ENCODE measurements at places on chromosomes 16 and 17.

- DNase-seq, result peak; percentile 82
These were observed 68.3 kb upstream of the BCAR1 start for GRCh38 chr16:75319513-75320411.

DNA sequence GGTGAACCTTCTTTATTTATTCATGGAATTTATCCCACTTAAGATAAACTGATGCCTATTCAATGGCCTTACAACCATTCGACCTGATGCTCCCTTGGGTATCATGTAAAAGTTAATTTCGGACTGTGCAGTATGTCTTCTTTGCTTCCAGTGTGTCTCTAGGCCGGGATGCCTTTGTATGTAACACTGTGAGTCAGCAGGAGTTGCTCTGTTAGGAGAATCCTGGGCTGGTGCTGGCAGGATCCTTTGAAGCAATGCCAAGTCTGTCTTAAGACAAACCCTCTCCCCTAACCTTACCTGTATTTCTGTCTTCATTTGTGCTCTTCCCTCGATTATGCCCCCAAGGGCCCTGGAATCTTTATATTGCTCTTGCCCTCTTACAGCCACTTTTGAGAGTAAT, 37.9 kb upstream of the ABCA8 start:
- DNase-seq, result no peak

DNA sequence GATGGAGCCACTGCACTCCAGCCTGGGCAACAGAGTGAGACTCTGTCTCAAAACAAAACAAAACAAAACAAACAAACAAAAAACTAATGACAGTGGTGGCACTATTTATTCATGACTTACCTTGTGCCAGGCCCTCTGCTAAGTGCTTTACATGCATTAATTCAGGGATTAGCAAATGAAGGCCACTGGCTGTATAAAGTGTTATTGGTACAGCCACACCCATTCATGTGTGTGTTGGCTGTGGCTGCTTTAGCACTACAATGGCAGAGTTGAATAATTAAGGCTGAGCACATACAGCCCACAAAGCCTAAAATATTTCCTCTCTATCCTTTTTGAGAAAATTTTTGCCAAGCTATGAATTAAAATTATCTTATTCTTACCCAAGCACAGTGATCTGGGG, 531.8 kb upstream of the CDH5 start:
- DNase-seq, result no peak

GRCh38 chr16:55832425-55832772, 497 bp downstream of the CES1 start:
- no peak for DNase-seq

DNA sequence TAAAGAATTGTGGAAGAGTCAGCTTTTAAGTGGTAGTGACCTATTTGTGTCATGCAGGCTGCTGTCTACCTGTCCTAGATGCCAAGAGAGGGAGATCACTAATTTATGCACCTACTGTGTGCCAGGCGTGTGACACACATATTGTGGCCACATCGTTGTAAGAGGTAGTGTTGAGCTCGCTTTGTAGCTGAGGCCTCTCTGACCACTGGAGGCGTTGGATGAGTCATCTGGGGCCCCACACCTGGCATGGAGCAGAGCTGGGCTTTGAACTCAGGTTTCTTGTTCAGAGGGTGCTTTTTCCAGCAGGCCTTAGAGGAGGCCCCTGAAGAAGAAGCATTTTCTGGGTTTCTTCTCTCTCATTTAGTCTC, 52.3 kb upstream of the LGALS9 start:
- no peak for DNase-seq

DNA sequence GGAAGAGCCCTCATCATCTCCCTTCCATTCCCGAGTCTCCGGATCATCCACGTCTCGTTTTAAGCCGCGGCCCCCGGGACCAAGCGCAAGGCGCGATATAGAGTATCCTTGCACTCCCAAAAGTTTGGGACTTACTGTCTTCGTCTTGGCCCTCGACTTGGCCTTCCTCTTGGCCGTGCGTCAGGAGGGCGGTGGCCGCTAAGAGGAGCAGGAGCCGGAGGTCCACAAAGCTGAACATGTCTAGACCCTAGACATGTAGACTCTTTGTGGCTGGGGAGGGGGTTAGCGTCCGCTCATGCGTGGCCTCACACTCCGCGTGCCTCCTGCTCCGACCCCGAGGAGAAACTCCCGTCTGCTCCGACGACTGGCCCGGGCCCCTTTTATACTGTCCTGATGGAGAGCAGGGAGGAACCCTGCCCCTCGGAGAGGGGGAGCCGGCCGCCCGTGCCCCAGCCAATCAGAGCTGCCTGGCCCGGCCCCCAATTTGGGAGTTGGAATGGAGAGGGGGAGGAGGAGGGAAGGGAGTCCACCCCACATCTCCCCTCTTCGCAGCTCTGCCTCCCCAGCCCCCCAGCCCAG, at the start of gene COL1A1:
Gene COL1A1 (minus strand): TSS at position 356 of the 579 bp plus-strand sequence. CDS start 118 bp downstream, at position 238.
- peak; percentile 85 for DNase-seq

- DNase-seq, result peak; percentile 94
These were observed 42.0 kb upstream of the ETV4 start for GRCh38 chr17:43588121-43588520.

GRCh38 chr17:82241183-82241925, 12.5 kb downstream of the SLC16A3 start:
- DNase-seq, result peak; percentile 83

DNA sequence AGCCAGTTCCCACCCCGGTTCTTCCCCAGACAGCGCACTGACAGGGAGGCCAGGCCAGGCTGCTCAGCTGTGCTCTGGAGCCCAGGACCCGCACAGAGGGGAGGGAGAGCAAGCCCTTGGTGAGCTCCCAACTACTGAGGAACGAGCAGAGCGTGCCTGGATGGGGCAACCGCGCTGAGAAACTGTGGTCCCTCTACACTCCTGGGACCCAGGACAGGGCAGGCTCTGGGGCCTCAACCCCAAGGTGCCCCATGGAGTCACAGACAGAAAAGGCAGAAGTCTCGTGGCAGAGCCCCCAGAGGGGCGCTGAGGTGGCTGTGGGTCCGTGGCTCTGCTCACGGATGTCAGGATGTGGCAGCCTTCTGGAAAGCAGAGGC, 16.3 kb downstream of the SLX4 start:
- no peak for DNase-seq

- DNase-seq, result no peak
These were observed 2.0 kb upstream of the GSE1 start for GRCh38 chr16:85611194-85611443.

- peak; percentile 57 for DNase-seq
These were observed 452 bp downstream of the SLC25A10 start for GRCh38 chr17:81712468-81713003.

- no peak for DNase-seq
These were observed 307.0 kb upstream of the IRX5 start for GRCh38 chr16:54623636-54624035.

GRCh38 chr16:88812513-88813268, 963 bp upstream of the APRT start:
- peak; percentile 41 for DNase-seq

- no peak for DNase-seq
These were observed 12.9 kb downstream of the VASN start for GRCh38 chr16:4384509-4384942.

DNA sequence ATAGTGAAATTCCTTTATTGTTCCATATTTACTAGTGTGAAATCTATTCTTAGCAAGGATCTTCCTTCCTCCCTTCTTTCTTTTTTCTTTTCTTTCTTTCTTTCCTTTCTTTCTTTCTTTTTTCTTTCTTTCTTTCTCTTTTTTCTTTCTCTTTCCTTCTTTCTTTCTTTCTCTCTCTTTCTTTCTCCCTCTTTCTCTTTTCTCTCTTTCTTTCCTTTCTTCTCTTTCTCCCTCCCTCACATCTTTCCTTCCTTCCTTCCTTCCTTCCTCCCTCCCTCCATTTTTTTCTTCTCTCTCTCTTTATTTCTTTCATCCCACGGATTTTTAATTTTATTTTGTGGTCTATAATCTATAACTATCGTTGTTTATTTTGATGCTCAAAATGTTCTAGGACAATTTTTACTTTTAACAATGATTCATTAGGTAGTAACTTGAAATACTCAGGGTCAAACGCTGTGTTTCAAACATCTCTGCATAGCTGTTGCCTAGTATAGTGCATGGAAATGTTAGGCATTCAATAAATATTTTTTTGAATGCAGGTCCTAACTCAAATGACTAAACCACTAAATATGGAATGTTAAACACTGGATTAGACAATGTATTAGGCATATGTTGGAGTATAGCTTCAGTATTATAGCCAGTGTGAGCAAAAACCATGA, 178.3 kb downstream of the MAP2K6 start:
- DNase-seq, result no peak

DNA sequence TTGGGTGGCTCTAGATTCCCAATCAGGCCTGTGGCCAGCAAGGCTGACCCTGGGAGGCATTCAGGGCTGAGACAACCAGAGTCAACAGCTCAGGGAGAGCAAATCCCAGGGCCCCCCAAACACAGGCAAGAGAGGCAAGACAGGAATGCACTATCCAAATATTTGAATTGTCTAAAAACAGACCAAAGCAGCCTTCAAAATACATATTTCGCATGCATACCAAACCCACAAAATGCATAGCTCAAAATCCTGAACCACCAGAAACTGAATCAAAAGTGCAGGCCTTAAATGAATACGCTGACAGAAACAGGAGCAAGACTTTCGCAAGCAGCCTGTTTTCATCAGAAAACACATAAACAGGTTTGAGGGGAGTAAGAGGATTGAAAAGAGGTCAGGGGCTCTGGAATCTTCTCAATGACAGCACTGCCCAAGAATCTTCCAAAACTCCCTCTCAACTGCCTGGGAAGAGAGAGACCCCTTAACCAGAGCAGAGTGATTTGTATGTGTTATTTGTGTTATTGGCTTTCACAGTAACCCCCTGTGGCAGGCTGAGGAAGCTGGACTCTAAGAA, 213.6 kb upstream of the CDH5 start:
- DNase-seq, result peak; percentile 19

DNA sequence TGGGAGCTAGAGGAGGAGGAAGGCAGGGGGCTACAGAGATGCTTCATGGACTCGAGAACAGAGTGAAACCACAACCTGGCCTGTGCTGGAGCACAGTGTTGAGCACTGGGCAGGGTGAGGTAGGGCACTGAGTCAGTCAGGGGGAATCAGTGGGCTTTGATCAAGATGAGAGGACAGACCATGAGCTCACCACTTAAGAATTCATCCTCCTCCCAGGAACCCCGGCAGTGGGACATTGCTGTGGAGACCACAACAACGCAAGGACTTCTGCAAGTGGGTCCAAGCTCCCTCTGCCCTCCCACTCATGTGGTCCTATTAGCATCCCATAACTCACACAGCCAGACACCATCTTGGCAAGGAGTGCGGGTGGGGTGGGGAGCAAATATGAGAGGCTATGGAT, 1.7 kb upstream of the CES5A start:
- no peak for DNase-seq

DNA sequence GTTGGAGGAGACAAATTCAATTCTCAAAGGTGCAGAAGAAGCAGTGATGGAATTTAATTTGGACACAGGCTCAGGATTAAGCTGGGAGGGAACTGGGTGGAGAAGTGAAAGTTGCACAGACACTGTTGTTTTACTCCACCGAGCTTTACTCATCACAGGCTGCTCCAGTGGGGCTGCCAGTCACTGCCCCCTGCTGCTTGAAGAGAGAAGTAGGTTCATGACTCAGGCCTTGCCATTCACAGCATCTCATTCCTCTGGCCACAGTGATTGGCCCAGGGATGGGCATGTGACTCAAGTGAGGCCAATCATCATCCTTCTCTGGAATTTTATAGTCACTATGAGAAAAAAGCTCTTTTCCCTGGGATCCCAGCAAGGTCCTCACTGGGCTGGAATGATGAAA, 11.8 kb downstream of the GNAO1 start:
- peak; percentile 13 for DNase-seq

GRCh38 chr17:76905836-76906235, 37.6 kb downstream of the MGAT5B start:
- no peak for DNase-seq

GRCh38 chr17:72566671-72567484, 446.1 kb downstream of the SOX9 start:
- DNase-seq, result no peak

DNA sequence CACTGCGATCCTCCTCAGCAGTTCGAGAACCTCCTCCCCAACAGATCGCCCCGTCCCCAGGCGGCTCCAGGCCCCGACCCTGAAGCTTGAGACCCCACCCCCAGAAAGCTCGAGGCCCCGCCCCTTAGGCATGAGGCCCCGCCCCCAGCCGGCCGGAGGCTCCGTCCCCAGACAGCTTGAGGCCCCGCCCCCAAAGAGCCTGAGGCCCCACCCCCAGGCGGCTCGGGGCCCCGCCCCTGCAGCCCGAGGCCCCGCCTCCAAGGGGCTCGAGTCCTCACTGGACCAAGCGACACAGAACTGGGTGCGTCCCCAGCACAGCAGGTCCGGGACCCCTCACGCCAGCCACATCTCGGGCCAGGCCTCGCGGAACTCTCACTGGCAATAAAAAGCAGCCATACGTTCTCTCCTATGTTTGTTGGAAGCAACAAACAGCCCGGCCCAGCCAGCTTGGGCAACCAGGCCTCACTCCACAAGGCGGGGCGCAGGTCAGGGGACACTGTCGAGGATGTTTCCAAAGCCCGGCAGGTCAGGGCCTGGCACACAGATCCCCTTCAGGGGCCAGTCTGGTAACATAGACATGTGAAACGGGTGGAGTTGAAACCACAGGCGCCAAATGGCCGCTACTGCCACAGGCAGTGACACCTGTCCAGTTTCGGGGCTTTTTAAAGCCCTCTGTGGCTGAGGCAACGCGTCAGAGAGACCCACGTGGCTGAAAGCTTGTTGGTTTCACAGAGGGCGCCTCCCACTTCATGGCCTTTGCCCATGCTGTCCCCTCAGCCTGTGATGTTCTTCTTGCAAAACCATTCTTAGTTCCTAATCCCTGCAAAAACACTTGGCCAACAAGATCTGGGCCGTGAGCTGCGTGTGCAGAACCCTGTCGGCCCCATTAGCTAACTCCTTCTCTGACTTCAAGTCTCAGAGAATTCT, 224.2 kb downstream of the PARN start:
- DNase-seq, result peak; percentile 89
